ENCODE measurements at places on chromosomes 4 and X.
A peak's percentile ranks its signal among the peaks of the same experiment; 100 is the strongest.

DNA sequence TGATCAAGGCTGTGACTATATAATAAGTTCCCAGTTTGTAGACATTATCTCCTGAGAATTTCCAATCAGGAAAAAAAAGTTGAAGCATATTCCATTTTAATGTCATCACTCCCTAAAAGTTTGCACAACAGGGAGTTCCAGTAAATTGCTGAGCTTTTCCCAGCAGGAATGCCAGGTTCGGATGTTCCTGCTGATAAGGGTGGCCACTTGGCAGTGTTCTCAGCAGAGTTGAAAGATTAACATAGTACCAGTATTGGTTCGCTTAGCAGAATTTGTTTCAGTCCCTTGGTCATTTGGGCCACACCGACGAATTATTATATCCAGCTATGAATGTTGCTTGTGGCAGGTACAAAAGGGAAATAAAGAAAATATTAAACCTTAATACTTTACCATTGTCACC is 5.2 kb upstream of the CXCL2 start:
- DNase-seq = no peak

DNA sequence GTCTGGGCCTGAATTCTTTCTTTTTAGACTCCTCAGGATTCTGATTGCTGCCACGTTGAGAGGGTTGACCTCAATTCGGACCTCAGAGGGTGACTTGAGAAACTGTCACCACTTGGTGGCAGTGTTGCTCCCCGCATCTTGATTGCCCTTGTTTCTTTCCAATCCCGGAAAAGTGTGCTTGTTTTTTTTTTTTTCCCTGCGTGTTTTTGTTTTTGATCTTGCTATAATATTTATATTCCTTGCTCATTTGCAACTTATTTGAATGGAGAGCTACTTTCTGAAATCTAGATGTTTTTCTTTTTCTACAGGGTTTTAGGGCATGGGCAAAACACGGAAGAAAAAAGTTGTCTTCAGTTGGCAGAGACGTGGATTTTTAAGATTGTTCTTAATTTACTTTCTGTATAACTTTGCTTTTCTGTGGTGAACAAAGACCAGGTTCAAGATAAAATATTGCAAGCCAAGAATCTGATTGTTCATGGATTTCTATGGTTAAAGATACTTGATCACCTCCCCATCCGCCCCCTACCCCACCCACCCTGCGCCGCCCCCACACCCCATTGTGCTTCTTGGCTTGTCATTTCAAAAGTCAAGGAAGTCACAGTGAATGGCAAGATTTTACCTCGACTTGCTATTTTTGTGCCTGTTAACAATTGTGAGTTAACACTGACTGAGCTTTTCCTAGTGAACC is 102.0 kb downstream of the PTTG2 start:
- DNase-seq = peak; percentile 23

- no peak for DNase-seq
Measured at GRCh38 chr4:92433272-92433758, 129.5 kb downstream of the GRID2 start.

DNA sequence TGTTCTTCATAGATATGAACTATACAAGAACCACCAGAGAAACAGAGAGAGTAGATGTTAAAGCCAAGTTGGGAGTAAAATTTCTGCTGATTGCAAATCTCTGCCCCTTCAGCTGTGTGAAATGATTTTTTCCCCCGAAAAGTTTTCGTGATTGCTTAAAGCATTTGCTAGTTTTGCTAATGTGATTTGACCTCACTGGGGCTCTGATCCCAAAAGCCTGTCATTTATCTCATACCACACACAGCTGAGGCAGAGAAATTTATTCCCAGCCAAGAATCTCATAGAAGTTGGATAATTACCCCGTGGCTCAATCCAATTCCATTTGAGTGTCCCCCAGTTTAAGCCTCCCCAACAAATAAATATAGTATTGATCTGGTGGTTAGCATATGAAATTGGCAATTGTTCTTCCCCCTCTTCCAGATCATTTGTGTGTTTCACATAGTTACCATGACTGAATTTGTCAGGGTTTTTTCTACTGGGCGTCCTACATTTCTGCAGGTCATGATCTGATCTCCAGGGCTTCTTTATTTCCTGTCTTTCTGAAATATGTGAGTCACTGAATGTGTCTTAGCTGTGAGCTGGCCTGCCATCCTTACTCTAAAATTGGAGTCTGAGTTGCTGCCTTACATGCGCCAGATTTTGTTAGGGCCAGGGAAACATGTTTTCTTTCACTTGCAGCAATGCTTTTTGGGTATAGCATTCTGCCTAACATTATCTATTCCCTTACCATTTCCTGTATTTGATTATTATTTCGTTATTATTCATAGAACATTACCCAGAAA is 167.5 kb upstream of the FRMPD4 start:
- DNase-seq = no peak

DNA sequence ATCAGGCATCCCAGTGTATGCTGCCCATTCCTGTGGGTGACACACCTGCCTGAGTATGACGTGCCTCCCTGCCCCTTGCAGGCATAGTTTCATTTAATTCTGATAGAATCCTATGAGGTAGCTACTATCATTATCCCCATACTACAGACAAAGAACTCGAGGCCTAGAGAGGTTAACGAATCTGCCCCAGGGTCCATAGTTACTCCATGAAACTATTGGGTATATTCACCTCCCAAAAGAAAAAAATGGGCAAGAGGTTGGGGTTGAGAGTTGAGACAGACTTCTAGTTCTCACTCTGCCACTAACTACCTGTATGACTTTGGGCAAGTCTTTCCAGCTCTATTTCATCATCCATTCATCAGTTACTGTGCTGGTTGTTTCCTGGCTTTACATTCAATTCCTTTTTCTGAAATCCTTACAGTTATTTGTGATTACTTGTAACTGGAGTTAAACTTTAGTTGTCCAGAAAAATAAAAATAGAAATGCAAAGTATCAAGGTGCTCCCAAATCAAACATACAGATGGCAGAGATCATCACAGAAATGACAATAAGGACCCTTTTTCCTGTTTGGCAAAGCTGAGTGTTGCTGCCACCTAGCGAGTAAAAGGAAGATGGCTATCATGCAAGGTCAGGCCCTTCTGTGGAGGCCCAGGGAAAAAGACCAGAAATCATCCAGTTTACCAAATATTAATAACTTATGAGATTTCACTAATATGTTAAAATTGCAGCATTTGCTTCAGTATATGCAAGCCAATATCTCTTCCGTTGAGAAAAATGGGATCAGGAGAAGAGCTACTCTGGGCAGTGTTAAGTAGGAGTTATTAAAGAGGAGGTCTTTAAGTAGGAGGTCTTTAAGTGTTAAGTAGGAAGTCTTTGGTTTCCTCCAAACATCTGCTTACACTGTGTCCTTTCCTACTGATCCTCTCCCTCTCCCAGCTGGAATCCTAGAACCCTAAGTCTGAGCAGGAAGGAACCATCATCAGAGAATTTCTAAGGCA is 17.1 kb upstream of the MAP7D3 start:
- peak; percentile 18 for DNase-seq

- no peak for DNase-seq
Measured at GRCh38 chr4:170007113-170007512, 19.1 kb downstream of the MFAP3L start.

DNA sequence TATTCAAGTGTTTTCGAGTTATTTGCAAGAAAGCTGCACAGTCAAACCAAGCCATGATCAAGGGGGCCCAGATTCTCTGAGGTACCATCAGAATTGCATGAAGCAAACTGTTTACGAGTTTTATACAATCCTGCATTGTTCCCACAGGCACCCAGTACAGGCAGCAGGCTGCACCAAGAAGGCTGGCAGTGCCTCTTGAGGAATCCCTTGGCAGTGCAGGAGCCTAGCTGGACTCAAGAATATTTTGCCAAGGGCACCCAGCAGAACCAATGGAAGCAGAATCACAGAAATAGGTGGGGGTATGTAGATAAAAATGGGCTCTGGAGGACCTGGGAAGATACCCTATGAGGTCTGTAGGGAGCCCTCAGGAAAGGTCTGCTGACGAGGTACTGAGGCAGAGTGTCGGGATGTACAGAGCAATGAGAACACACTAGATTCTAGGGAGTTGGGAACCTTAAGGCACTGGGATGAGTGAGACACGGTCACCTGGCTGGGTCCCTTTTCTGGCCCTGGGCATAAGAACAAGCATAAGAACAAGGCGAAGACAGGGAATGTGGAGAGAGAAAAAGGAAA is 2.5 kb upstream of the PLP1 start:
- DNase-seq = peak; percentile 33

- no peak for DNase-seq
Measured at GRCh38 chr4:71066737-71067716, 73.6 kb downstream of the DCK start.

GRCh38 chrX:124358800-124359383 is 12.5 kb downstream of the SH2D1A start:
- DNase-seq = no peak

- no peak for DNase-seq
Measured at GRCh38 chrX:123108513-123109427, 75.3 kb upstream of the GRIA3 start.
